ENCODE measurements at places on chromosomes 16 and 17.

GRCh38 chr17:13953841-13954240 lies 115.5 kb upstream of the COX10 start:
- no peak for DNase-seq

DNA sequence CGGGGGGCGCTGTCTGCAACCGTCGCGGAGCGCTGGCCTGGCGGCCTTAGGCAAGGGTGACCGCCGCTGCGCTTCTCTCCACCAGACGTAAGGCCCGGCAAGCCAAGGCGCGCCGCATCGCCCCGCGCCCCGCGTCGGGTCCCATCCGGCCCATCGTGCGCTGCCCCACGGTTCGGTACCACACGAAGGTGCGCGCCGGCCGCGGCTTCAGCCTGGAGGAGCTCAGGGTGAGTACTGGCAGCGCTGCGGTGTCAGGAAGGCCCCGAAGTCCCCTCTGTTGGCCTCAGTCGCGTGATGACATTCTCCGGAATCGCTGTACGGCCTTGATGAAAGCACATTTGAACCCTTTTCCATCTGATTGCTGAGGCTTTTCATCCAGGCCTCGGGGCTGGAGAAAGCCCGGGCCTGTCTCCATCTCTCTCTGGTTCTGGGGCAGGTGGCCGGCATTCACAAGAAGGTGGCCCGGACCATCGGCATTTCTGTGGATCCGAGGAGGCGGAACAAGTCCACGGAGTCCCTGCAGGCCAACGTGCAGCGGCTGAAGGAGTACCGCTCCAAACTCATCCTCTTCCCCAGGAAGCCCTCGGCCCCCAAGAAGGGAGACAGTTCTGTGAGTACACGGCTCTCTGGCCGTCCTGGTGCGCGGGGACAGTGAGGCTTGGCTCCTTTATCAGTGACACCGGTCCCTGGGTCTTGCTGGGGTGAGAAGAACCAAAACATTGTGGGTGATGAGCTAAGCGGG lies 831 bp downstream of the RPL13 start:
- DNase-seq: no peak

DNA sequence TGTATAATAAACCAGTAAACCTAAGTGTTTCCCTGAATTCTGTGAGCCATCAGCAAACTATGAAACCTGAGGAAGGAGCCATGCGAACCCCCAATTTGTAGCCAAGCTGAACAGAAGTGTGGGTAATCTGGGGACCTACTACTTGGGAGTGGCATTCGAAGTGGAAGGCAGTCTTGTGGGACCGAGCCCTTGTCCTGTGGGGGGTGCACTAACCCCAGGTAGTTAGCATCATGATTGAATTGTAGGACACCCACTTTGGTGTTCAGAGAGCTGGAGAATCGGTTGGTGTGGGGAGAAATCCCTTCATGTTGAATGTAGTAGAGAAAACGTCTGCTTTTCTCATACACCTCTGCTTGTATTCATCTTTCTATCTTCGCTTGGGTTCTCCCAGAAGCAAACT lies 79.7 kb upstream of the CPHXL start:
- no peak for DNase-seq

DNA sequence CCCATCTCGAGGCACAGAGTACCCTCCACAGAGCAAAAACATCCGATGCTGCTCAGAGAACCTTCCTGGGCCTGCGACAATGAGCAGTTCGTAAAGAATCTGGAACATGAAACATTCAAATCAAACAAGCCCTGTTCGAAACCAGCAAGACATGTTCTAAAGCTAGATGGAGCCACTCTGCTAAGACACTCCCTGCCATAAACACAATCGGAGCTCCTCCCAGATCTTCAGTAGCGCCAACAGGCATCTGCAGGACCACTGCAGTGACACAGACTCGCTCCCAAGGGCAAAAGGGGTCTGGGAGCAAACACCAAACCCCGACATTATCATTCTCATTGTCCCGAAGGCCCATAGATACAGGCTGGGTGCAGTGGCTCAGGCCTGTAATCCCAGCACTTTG lies 108.7 kb downstream of the ZFHX3 start:
- no peak for DNase-seq

DNA sequence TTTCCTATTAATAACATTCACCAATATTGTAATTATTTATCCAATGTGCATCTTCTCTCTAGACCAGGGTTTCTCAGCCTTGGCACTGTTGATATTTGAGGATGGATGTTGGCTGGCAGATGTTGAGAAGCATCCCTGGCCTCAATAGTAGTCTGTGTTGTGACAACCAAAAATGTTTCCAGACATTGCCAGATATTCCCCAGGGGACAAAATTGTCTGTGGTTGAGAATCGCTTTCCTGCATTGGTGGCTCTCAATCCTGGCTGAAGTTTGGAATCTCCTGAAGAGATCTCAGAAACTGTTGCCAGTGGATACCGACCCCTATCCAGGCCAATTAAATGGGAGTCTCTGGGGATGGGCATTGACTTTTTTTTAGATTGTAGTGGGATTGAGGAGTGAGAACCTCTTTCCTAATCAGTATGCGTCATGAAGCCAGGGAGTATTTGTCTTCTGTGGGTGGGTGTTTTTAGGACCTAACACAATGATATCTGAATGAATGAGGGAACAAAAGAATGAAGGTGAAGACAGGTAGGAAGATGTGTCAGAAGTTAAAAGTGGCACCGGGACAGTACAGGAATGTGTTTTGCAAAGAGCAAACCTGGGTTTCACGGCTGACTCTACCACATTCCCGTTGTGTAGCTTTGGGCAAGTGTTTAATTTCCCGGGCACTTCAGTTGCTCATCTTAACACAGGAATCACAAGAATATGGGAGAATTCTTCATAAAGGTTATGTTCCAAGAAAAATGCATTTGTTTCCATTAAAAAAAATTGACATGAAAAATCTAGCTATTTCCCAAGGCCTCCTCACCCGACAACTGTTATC lies 24.3 kb downstream of the HSD17B2 start:
- no peak for DNase-seq

DNA sequence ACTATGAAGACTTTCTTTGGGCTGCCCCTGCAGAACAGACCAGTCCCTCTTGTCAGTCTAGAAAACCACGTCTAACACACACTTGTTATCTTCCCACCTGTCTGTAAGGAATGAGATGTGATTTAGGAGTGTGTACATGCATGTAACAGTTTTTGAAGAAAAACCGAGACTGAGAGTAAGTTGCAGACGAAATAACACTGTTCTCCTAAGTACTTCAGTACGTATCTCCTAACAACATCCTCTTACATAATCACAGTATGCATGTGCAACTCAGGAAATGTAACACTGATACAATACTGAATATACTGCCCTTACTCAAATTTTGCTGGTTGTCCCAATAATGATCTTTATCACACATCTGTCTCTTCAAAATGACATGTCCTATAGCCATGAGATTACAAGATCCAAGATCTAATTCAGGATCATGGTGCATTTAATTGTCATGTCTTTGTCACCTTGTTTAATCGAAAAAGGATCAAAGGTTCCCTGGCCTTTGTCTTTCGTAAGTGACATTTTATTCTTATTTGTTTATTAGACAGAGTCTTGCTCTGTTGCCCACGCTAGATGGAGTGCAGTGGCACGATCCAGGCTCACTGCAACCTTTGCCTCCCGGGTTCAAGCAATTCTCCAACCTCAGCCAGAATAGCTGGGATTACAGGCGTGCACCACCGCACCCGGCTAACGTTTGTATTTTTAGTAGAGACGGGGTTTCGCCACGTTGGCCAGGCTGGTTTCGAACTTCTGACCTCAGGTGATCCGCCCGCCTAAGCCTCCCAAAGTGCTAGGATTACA lies 25.6 kb downstream of the CREBBP start:
- DNase-seq: no peak

GRCh38 chr17:15929941-15930340 lies 15.0 kb upstream of the ADORA2B start:
- no peak for DNase-seq

- DNase-seq: no peak
These were observed 8.5 kb downstream of the CCL18 start for GRCh38 chr17:36072431-36073121.

DNA sequence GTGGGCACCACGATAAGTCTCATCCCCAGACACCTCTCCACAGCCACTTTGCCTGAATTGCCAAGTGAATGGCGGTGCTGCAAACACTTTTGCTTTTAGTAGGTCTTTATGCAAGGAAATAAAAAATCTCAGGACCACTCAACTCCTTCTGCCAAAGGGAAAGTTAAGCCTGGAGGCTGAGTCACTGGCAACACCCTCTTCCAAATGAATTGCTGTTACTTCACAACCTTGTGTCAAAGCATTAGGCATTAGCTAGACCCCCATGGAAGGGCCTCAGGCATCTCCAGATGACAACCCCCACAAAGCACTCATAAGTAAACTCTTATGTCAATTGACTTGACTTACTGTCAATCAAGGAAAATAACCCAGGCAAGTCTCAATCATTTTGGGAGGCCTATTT lies 43.0 kb downstream of the RNF112 start:
- no peak for DNase-seq

GRCh38 chr17:34826332-34826731 lies 134.9 kb downstream of the CCT6B start:
- DNase-seq: no peak

DNA sequence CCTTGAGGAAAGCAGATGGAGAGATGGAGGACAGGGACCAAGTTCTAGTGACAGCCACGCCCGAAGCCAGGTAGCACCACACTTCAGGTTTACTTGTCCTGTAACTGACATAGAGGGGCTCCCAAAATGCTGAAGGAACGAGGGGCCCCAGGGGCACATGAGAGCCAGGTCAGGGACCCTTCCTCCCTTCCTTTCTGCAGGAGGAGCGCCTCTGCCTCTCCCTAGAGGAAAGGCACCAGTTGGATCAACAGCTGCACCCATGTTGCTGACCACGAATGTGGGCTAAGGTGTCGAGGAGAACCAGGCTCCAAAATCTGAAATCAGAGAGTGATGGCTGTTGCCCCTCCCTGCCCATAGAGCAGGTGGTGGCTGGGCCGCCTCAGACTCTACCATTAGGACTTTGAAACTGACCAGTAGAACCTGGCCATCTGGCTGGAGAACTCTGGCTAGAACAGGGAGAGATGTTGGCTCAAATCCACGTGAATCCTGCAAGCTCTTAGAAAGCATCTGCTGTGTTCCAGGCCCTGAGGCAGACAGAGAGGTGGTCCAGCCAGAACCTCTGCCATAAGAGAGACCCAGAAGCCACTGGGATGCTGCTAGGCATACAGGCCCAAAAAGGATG lies 218.8 kb downstream of the KATNIP start:
- DNase-seq: no peak

All from caudate nucleus (tissue), 63 donors.